ENCODE measurements at places on chromosomes 4 and X.

DNA sequence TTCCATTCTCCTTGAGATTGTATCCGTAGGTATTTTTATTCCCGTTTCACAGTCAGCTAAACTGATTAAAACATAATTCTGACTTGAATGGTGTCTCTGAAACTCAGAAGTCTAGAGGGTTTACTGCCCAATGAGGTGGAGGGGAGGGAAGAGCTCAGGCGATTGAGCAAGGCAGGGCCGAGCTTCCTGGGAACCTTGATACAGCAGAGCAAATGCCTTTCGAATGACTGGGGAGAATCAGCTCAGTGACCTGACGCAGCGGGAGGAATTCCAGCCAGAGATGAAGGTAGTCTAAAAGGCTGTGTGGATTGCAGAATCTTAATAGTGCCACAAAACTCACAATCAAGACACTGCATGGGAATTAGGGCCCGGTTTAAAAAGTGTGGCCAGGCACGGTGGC lies 233.6 kb downstream of the EVC2 start:
- no peak overlapping the region for H3K27ac ChIP-seq
- no peaks in the 10 kb centered on the region for H3K36me3 ChIP-seq
- H3K4me3 ChIP-seq: no peak overlapping the region
- no peak for DNase-seq
- H3K4me1 ChIP-seq: no peaks in the 10 kb centered on the region
- H3K27me3 ChIP-seq: no peaks in the 10 kb centered on the region

- no peak overlapping the region for H3K4me3 ChIP-seq
- no peaks in the 10 kb centered on the region for H3K36me3 ChIP-seq
- DNase-seq: no peak
Observed at GRCh38 chr4:56511098-56511497, 5.5 kb downstream of the ARL9 start.

DNA sequence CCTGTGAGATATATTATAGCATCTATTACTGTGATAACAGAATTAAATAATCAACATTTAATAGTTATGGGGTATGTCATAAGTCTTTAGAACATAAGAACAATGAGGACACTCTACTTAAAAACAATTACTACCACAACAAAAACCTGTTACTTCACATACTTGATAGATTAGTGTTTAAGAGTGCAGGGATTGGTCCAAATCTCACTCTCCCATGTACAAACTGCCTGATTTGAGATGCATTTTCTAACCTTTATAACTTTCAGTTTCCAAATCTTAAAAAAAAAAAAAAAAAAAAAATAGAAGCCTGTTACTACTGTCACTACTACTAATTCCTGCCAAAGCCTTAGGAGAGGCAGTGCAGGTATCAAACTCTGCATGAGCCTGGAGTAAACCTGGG lies 5.6 kb downstream of the PCDH18 start:
- H3K4me1 ChIP-seq: peaks cover 10% of the 10 kb centered on the region
- no peaks in the 10 kb centered on the region for H3K36me3 ChIP-seq
- no peak overlapping the region for H3K4me3 ChIP-seq
- H3K27ac ChIP-seq: no peak overlapping the region
- H3K27me3 ChIP-seq: no peaks in the 10 kb centered on the region
- DNase-seq: no peak

DNA sequence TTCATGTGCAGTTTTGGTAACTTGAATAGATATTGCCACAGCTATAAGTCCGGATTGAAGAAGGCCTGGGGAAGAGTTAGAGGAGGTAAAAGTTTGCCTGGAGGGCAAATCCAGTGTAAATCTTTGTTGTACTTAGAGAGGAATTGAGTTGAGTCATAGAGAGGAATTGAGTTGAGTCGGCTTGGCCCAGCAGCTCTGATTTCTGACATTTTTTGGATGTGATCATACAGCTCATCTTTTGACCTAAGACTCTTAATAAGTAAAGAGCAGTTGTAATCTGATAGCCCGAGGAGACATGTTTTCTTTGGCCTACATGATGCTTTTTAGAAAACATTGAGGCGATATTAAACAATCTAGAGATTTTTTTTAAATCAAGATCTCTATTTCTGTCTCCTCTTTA lies 3.9 kb downstream of the KIT start:
- no peaks in the 10 kb centered on the region for H3K36me3 ChIP-seq
- no peak for DNase-seq
- peaks cover 32% of the 10 kb centered on the region for H3K27me3 ChIP-seq
- H3K4me1 ChIP-seq: peaks cover 30% of the 10 kb centered on the region
- peak overlapping the region; percentile 64 for H3K27ac ChIP-seq

DNA sequence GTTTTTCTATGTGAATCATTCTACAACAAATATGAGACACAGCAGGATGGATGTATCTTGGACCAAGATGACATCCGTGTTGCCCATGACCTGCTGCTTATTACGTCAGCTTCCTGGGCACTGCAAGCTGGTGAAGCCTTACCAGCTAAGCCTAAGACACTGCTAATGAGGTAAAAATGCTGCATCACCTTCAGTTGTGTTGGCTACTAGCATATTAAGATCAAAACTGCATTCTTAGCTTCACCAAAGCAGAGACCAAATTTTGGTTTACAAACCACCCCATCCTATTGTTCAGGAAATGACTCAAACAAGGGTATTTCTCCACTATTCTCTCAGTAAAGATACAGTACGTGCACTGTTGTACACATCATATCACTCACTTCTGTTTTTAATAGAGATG lies 50.3 kb downstream of the MAML3 start:
- H3K36me3 ChIP-seq: no peaks in the 10 kb centered on the region
- H3K27ac ChIP-seq: peak overlapping the region; percentile 66
- peaks cover 39% of the 10 kb centered on the region for H3K4me1 ChIP-seq
- H3K27me3 ChIP-seq: no peaks in the 10 kb centered on the region
- no peak for DNase-seq

- no peaks in the 10 kb centered on the region for H3K36me3 ChIP-seq
- no peak overlapping the region for H3K4me3 ChIP-seq
- peaks cover 29% of the 10 kb centered on the region for H3K4me1 ChIP-seq
- peak overlapping the region; percentile 39 for H3K27ac ChIP-seq
- no peaks in the 10 kb centered on the region for H3K27me3 ChIP-seq
- DNase-seq: no peak
Observed at GRCh38 chr4:118348886-118349285, 3.9 kb downstream of the PRSS12 start.

GRCh38 chrX:102599951-102600579 lies 750 bp downstream of the ARMCX5 start:
- H3K4me1 ChIP-seq: no peaks in the 10 kb centered on the region
- H3K36me3 ChIP-seq: no peaks in the 10 kb centered on the region
- peak overlapping the region; percentile 45 for H3K4me3 ChIP-seq
- peak overlapping the region; percentile 11 for H3K27ac ChIP-seq
- no peaks in the 10 kb centered on the region for H3K27me3 ChIP-seq

GRCh38 chr4:16083241-16084191 lies at the start of gene PROM1:
PROM1 (minus strand) TSS chr4:16084023; CDS start chr4:16075906, 8,117 bp downstream.
- no peak for DNase-seq
- H3K27me3 ChIP-seq: peaks cover 87% of the 10 kb centered on the region
- no peaks in the 10 kb centered on the region for H3K36me3 ChIP-seq
- H3K4me1 ChIP-seq: no peaks in the 10 kb centered on the region
- peak within 1 kb of the TSS; percentile 17 for H3K4me3 ChIP-seq

GRCh38 chr4:8586671-8587468 lies 5.7 kb upstream of the CPZ start:
- H3K27ac ChIP-seq: no peak overlapping the region
- peak; percentile 65 for DNase-seq

- no peaks in the 10 kb centered on the region for H3K4me1 ChIP-seq
- H3K4me3 ChIP-seq: no peak overlapping the region
- no peaks in the 10 kb centered on the region for H3K27me3 ChIP-seq
Observed at GRCh38 chr4:33316578-33316977, 2596.4 kb downstream of the PCDH7 start.

- H3K36me3 ChIP-seq: no peaks in the 10 kb centered on the region
- no peak overlapping the region for H3K4me3 ChIP-seq
- no peaks in the 10 kb centered on the region for H3K27me3 ChIP-seq
- peaks cover 5% of the 10 kb centered on the region for H3K4me1 ChIP-seq
Observed at GRCh38 chr4:4402966-4403365, 16.1 kb downstream of the NSG1 start.

GRCh38 chrX:1451251-1451660 lies 1.5 kb downstream of the ASMTL start:
- H3K4me3 ChIP-seq: no peak overlapping the region
- no peaks in the 10 kb centered on the region for H3K27me3 ChIP-seq
- H3K36me3 ChIP-seq: peaks cover 6% of the 10 kb centered on the region
- H3K4me1 ChIP-seq: no peaks in the 10 kb centered on the region
- H3K27ac ChIP-seq: no peak overlapping the region
- DNase-seq: peak; percentile 44

GRCh38 chrX:39853417-39854030 lies 244.2 kb downstream of the BCOR start:
- no peaks in the 10 kb centered on the region for H3K27me3 ChIP-seq
- no peaks in the 10 kb centered on the region for H3K36me3 ChIP-seq
- no peak overlapping the region for H3K4me3 ChIP-seq
- no peak for DNase-seq
- H3K27ac ChIP-seq: no peak overlapping the region

- H3K4me1 ChIP-seq: no peaks in the 10 kb centered on the region
- DNase-seq: no peak
- H3K27ac ChIP-seq: no peak overlapping the region
- no peak overlapping the region for H3K4me3 ChIP-seq
Observed at GRCh38 chrX:18309401-18309800, 45.1 kb downstream of the SCML2 start.

- H3K4me1 ChIP-seq: no peaks in the 10 kb centered on the region
- H3K27me3 ChIP-seq: no peaks in the 10 kb centered on the region
- no peak for DNase-seq
- H3K4me3 ChIP-seq: peak within 1 kb of the TSS; percentile 40
- no peaks in the 10 kb centered on the region for H3K36me3 ChIP-seq
- H3K27ac ChIP-seq: no peak within 1 kb of the TSS
Observed at GRCh38 chrX:129654652-129655546, at the start of gene APLN. APLN (minus strand) TSS chrX:129654956; CDS start chrX:129654630, 326 bp downstream.

DNA sequence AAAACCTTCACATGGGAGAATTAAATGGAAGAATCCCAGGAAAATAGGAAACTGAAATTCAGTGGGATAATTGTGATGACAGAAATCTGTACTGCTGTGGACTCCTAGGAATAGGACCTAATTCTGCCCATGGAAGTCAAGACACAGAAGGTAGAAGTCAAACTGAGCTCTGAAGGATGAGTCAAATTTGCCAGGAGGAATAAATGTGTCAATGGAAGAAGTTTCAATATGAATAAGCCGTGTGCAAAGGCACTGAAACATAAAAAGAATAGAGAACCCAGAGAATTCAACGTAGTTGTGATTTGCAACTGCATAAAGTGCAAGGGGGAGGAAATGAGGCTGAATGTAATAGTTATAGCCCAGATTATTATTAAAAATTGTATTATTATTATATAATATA lies 11.6 kb downstream of the ENAM start:
- H3K27me3 ChIP-seq: no peaks in the 10 kb centered on the region
- no peaks in the 10 kb centered on the region for H3K4me1 ChIP-seq
- no peak for DNase-seq

GRCh38 chr4:80948141-80948540 lies 82.4 kb upstream of the BMP3 start:
- H3K4me1 ChIP-seq: no peaks in the 10 kb centered on the region
- no peak for DNase-seq
- H3K4me3 ChIP-seq: no peak overlapping the region
- no peaks in the 10 kb centered on the region for H3K36me3 ChIP-seq
- no peak overlapping the region for H3K27ac ChIP-seq

GRCh38 chr4:31411565-31411964 lies 691.4 kb downstream of the PCDH7 start:
- no peak overlapping the region for H3K27ac ChIP-seq
- no peaks in the 10 kb centered on the region for H3K36me3 ChIP-seq
- no peak overlapping the region for H3K4me3 ChIP-seq
- H3K4me1 ChIP-seq: no peaks in the 10 kb centered on the region

DNA sequence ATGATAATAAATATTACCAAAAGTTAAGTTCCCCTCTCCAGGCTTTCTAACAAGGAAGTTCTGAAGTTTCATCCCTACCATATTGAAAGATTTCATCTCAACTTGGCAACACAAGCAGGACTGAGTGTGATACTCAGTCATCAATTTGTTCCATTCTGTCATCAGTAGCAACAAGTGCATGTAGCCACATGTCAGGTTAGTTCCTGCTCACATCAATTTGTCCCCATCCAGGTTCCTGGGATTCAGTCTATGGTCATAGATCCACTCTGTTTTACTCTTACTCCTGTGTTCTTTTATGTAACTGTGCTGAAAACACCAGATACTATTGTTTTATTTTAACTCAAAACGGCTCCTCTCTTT lies 22.2 kb downstream of the SMPX start:
- no peak overlapping the region for H3K4me3 ChIP-seq
- no peak for DNase-seq
- no peaks in the 10 kb centered on the region for H3K27me3 ChIP-seq

- H3K4me3 ChIP-seq: no peak overlapping the region
- H3K4me1 ChIP-seq: peaks cover 6% of the 10 kb centered on the region
- H3K27ac ChIP-seq: no peak overlapping the region
- no peak for DNase-seq
- no peaks in the 10 kb centered on the region for H3K27me3 ChIP-seq
Observed at GRCh38 chr4:72602396-72603376, 33.7 kb upstream of the ADAMTS3 start.

GRCh38 chr4:104408878-104409277 lies 85.8 kb downstream of the CXXC4 start:
- H3K4me1 ChIP-seq: no peaks in the 10 kb centered on the region
- H3K4me3 ChIP-seq: no peak overlapping the region
- H3K36me3 ChIP-seq: no peaks in the 10 kb centered on the region
- H3K27ac ChIP-seq: no peak overlapping the region
- DNase-seq: no peak

GRCh38 chr4:156568484-156568883 lies 403.1 kb downstream of the PDGFC start:
- no peak overlapping the region for H3K27ac ChIP-seq
- H3K4me1 ChIP-seq: peaks cover 9% of the 10 kb centered on the region
- no peak overlapping the region for H3K4me3 ChIP-seq
- no peaks in the 10 kb centered on the region for H3K36me3 ChIP-seq

DNA sequence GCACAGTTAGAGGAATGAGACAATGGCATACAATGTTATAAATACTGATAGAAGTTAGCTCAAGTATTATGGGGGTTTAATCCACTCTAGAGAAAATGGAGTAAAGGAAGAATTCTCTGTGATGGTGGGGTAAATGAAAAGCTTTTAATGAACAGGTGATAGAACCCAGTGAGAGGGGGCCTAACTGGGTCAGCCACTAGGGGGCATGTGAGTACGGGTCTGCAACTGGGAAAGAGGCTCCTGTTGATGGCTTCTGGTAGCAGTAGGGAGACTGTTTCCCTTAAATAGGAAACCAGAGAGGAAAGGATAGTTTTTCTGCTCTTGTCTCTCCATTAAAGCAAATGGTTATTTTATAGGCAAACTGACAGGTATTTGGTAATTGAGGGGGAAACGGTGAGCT lies 132.8 kb upstream of the GPR101 start:
- H3K27ac ChIP-seq: no peak overlapping the region
- H3K27me3 ChIP-seq: no peaks in the 10 kb centered on the region
- no peaks in the 10 kb centered on the region for H3K36me3 ChIP-seq
- no peak overlapping the region for H3K4me3 ChIP-seq
- no peak for DNase-seq
- no peaks in the 10 kb centered on the region for H3K4me1 ChIP-seq

- DNase-seq: no peak
- H3K27ac ChIP-seq: peak overlapping the region; percentile 50
- no peaks in the 10 kb centered on the region for H3K36me3 ChIP-seq
- no peaks in the 10 kb centered on the region for H3K27me3 ChIP-seq
- peaks cover 28% of the 10 kb centered on the region for H3K4me1 ChIP-seq
Observed at GRCh38 chr4:152100379-152101201, 339.8 kb upstream of the GATB start.

All from RWPE2 (cell line).